ENCODE measurements at places on chromosomes 2 and 18.
A peak's percentile ranks its signal among the peaks of the same experiment; 100 is the strongest.

DNA sequence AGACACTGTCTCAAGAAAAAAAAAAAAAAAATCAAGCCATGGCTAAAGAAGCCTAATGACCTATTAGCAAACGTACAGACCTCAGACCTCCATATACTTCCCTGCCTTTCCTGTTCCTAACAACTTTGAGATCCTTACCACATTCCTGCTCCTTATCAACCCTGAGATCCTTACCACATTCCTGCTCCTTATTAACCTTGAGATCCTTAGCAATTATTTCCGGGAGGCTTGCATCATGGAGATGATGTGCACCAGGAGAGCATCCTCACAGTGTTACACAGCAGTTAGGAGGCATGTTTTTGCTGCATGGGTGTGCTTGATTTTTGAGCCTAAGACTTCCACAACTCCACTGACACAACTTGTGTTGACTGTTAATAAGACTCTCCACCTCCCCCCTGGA, 54.6 kb upstream of the RASGRP3 start:
- no peak for DNase-seq

DNA sequence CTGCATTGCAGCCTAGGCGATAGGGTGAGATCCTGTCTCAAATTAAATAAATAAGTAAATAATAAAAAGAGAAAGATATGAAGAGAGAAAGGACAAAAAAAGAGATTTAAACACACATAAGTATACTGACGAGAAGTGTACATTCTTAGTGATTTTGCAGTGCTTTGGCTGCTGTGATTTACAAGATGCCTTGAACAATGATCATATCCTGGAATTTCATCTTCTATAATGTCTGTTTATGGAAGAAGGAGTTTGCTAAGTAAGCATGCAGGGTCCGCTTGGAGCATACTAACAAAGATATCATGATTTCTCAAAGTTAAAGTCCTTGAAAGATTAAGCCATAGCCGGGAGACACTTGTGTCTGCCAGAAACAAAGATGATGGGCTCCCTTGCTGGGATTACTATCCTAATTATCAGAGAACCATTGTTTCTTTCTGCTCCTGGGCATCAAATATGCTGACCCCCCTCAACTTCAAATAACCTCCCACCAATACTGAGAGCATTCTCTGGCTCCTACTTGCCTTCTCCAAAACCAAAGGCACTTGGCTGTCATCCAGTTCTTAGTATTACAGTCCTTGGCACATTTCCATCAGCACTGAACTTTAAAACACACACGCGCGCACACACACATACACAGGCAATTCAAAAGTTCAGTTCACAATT, 47.5 kb upstream of the STAM2 start:
- peak; percentile 48 for DNase-seq

- no peak for DNase-seq
Observed at GRCh38 chr2:162256591-162256991, 13.3 kb upstream of the FAP start.

GRCh38 chr2:98749066-98749450, 18.1 kb upstream of the MGAT4A start:
- no peak for DNase-seq

GRCh38 chr18:48638896-48639771, 100.3 kb downstream of the CTIF start:
- DNase-seq: no peak
